ENCODE measurements at places on chromosomes 11 and 22.

- DNase-seq: no peak
These were observed 40.6 kb upstream of the CRTAM start for GRCh38 chr11:122797651-122798050.

GRCh38 chr22:29313576-29314466 lies 1.7 kb downstream of the RASL10A start:
- no peak for DNase-seq

DNA sequence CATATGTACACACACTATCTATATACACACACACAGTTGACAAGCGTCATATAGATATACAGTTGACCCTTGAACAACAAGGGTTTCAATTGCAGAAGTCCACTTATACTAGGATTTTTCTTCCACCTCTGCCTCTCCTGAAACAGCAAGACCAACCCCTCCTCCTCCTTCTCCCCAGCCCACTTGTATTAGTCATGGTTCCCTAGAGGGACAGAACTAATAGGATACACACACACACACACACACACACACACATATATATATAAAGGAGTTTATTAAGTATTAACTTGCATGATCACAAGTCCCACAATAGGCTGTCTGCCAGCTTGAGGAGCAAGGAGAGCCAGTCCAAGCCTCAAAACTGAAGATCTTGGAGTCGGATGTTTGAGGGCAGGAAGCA lies 92.9 kb downstream of the DHCR7 start:
- DNase-seq: no peak

GRCh38 chr22:33467620-33468095 lies 409.5 kb upstream of the SYN3 start:
- no peak for DNase-seq

- no peak for DNase-seq
These were observed 28.3 kb downstream of the TSPAN18 start for GRCh38 chr11:44754876-44755555.

DNA sequence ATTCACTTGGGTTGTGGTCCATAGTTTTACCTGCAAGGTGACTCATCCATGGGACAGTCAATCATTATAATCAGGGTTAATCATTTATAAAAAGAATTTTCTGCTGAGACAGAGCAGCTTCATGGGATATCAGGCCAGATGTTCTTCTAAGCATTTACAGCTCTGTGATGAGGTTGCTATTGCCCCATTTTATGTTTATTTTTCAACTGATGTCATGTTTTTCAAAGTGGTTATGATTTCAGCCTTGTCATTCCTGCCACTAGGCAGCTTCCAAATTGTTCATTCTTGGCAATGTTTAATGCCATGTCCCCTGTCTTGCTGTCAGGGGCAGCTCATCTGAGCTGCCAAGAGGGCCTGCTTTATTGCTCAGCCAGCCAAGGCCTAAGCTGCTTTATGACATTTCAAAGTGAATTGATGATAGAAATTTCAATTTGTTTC lies 35.9 kb upstream of the ZBED5 start:
- DNase-seq: no peak

DNA sequence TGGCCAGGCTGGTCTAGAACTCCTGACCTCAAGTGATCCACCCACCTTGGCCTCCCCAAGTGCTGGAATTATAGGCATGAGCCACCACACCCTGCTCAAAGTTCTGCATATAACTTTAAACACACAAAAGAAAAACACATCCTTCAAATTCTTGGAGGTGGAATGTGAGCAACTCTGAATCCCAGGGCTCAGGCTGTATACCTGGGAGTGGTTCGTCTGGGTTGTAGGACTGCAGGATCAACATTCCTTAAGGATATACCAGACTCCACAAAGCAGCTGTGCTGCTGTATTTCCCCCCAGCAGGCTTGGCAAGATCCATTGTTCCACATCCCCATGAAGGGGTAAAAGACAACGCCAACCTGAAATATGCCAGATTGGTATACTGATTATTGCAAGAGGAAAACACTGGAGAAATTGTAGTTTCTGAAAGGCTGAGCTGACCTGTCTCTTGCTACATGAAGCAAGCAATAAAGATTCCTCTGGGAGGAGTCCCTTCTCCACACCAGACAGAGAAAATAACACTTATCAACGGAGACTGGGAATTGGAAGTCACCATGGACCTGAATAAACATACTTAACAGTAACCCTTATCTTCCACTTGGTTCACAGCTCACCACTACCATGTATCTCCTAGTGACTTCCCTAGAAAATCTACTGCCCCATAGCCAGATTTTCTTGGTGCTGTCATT lies 12.2 kb upstream of the RPS3 start:
- no peak for DNase-seq

DNA sequence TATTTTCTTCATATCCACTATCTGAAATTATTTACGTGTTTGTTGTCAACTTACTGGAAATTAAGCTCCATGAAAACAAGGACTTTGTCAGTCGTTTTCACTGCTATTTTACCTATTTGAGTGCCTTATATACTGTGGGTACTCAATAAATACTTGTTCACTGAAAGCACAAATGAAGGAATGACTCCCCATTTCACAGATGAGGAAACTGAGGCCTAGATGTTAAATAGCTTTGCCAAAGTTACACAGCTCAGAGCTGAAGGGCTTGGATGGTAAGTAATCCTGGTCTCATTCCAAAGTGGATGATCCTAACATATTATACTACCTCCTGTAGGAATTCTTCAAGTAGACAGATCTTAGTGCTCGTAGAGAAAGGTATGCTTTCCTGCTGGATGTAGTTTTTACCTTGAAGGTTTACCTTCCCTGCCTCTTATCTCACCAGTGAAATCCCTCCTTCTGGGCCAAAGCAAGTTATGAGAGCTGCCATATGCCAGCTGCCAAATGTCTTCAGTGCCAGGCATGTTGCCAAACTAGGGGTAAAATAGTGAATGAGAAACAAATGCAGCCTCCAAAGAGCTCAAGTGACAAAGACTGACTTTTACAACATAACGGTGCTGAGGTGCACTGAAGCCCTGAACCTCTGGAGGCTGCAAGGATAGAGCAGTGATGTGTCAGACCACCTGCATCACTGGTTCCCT lies 129.7 kb downstream of the TRIM44 start:
- DNase-seq: no peak

GRCh38 chr11:9600644-9601036 lies 27.2 kb downstream of the WEE1 start:
- no peak for DNase-seq

DNA sequence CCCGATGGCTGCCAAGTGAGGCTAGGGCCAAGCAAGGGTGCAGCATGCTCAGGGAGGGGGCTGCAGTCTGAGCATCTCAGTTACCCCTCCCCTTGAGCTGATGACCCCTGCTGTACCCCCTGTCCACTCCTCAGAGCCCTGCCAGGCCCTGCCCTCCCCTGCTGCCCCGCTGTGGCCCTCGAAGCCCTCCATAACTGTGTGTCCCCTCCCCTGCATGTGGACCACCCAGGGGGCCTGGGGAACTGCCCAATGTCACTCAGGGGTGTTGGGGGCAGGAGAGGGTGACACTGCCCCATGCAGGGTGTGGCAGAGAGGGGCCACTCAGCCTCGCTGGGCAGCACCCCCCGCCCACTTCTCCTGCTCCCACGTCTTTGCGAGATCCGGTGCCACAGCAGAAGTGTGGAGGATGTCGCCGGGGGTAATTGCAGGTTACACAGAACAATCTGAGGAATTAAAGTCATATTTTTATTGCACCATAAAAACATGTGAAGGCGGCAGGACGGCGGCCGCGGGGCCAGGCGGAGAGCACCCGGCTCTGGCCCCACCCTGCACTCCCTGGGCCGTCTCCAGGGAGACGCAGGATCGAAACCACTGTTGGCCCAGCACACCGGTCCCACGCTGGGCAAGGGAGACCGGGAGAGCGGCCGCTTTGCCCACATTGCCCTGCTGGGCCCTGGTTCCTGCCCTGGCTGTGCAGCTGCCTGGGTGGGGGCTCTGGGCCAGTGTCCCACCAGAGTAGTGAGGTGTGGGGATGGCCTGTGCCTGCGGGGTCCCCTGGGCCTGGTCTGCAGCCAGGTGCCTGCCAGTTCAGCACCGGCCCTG lies 18.7 kb upstream of the GNB1L start:
- DNase-seq: no peak

DNA sequence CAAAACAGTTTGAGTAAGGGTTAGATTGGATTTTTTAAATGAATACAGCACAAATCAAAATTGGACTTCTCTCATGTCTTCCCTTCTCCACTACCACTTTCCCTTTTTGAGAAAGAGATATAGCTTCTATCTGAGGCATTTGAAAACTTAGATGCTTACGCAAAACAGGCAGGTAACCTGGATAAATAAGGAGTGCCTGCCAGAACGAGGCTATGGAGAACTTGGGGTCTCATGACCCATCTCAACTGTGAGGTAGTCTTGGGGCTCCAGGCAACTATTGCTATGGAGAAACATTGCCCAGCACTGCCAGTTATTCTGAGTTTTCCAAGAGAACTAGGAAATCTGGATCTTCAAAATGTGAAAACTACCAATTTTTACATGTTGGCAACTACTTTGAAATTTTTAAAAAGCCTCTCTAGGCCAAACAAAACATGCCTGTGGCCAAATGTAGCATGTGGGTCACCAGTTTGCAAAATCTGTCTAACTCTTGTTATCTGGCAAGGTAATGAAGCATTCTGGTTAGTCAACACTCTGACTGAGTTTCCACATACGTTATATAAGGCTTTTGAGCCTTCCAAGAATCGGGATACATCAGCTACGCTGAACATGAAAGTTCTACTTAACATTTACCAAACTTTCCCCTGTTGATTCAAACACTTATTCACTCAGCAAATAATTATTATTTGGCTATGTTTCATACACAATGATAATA lies 752.7 kb downstream of the KCNA4 start:
- no peak for DNase-seq

- no peak for DNase-seq
These were observed 8.7 kb upstream of the B4GALNT4 start for GRCh38 chr11:360326-361280.

DNA sequence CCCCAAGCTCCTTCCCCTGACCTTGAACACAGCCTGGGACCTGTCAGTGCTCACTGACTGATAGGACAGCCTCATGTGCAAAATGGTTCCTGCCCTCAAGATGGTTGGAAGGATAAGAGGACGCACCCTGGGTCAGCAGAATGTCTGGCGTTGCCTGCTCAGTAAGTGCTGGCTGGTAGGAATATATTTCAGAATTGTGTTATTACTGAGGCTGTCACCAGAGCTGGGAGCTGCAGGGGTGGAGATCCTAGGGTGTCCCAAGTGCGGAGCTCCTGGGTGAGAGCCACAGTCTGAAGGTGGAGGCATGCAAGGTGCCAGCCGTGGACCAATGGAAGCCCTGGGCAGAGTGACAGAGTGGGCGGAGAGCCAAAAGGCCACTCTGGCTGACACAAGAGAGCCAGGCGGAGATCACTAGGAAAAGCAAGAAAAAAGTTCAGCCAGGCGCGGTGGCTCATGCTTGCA lies 1.0 kb upstream of the SEC14L4 start:
- no peak for DNase-seq

DNA sequence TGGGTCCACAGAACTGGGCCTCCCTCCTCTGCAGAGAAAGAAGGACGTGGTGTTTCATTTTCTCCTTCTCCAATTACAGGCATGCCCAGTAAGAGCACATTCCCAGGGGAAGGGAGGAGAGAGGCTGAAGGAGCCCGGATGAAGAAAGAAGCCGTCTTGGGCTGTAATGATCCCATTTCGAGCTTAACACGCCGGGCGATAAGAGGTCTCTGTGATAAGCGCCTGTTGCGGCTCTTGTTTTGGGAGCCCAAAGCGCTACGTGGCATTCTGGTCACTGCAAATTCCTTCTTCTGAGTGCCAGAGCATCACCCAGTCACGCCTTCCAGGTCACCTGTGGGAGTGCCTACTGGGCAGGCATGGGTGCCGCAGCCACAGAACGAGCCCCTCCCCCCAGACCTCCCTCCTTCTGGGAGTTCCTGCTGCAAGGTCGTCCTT lies 57.5 kb downstream of the ANO1 start:
- DNase-seq: no peak

All from amniotic stem cell (primary cell).